ENCODE measurements at places on chromosomes 13 and 19.
A peak's percentile ranks its signal among the peaks of the same experiment; 100 is the strongest.

DNA sequence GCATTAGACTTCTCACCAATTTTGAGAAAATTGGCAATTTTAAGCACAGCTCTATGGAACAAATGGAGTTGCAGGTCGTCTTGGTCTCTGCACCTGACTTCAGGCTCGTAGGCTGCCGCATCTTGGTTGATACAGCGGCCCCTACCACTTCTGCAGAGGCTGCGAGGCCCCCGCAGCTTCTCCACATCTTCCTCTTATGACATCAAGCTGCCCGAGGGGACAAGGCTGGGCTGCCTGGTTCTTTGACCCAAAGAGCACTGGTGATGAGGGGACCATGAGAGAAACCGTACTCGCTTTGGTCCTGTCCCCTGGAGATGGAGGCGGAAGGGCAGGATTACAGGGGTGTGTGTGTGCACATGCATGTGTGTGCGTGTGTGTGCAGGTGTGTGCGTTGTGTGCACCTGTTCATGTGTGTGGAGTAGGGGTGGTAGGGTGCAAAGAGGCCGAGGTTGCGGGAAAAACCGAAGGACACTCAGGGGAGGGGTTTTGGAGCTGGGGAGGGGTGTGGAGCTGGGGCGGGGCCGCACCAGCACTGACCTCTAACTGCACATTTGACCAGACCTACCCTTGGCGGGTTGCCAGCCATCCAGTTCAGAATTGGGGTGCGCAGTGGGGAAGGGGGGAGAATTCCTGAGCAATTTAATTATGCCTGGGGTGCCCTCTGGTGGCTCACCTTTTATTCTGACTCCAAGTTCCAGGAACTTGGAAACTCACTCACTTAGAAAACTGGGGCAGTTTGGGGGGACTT, 65.1 kb upstream of the ARHGEF7 start:
- no peak for DNase-seq

DNA sequence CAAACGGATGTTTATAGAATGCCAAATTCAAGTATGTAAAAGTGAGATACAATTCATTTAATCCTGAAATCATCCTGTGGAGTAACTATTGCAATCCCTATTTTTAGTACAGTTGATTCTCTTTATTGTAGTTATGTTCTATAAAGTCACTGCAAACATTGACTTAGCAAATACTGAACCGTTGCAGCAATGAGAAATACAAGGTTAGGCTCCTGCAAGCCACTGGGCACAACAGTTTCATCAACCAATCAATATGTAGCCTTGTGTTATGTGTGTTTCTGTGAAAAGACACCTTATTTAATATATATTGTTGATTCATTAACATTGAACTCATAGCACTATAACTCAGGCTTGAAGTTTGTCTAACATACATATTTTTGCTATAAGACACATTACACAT, 174.4 kb downstream of the DCT start:
- no peak for DNase-seq

DNA sequence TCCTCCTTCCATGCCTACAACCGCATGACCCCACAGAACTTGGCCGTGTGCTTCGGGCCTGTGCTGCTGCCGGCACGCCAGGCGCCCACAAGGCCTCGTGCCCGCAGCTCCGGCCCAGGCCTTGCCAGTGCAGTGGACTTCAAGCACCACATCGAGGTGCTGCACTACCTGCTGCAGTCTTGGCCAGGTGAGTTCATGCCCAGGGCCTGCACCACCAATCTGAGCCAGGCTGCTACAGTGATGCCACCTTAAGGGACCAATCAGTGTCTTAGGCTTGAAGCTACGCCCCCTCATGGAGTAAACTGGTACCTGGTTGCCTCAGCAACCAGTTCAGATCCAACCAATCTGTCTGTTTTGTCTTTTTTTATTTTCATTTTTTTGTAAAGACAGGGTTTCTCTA, 5.2 kb downstream of the SYDE1 start:
- DNase-seq, result no peak

DNA sequence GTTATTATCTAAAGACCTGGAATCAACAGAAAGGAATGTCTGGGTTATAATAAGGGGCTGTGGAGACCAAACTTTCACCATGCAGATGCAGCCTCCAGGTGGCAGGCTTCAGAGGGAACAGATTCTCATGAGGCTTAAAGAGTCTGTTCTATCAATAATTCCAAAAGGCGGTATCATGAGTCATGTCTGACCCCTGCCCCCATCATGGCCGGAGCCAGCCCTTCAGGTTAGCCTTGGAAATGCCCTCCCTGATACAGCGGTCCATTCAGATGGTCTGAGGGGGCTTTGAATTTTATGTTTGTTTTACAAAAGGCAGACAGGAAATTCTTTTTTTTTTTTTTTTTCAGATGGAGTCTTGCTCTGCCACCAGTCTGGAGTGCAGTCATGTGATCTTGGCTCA, 21.7 kb upstream of the LAMP1 start:
- DNase-seq, result peak; percentile 43

DNA sequence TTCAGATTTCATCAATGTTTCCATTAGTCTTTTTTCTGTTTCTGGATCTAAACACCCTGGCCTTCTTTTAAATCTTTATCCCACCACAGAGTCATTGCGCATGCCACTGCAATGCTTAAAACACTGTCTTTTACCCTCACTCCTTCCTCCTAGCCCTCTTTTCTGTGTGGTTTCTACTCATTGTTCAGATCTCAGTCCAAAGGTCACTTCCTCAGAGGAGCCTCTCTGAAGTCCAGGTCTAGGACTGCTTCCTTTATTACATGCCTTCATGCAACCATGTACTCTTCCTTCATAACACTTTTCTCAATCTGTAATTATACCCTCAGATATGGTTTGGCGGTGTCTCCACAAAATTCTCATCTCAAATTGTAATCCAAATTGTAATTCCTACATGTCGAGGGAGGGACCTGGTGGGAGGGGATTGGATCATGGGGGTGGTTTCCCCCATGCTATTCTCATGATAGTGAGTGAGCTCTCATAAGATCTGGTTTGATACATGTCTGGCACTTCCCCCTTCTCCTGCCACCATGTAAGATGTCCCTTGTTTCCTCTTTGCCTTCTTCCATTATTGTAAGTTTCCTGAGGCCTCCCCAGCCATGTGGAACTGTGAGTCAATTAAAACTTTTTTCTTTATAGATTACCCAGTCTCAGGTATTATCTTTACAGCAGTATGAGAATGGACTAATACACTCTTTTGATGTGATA, 808.9 kb downstream of the DIAPH3 start:
- DNase-seq, result no peak

DNA sequence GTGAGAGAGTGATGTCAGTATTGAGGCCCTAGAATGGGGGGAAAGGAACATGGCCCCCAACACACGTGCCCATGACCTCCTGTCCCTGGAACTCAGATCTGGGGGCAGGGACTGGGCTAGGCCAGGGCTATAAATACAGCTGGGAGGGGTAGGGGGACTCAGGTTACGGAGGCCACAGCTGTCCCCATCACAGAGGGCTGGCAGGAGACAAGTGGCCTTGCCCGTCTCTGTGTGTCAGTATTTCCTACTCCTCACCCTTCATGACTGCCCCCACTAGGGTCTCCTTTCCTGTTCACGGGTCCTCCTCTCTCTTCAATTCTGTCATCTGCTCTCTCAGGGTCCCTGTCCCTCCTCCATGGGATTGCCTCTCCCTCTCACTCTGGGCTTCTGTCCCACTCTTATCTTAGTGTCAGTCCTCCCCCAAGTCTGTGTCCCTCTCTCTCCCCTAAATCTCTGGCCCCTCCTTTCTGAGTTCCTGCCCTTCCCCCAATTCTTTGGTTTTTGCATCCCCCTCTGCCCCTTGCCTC, 687 bp upstream of the HRC start:
- no peak for DNase-seq

DNA sequence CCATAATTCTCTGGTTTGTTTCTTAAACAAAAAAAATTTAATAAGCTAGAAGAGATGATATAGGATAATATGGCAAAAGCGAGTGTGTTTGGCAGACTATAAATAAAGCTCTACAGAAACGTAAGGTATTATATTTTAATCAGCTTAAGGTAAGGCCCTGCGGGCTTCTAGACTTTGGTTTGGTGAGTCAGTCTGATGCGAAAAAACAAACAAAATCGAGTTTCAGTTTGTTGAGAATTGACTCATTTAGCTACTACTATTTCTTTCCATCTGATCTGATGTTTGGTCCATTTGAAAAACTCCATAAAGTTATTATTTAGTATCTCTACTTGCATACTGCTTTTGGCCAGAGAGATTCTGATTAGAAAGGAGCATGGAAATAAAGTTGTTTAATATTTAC, 138.0 kb downstream of the MIPEP start:
- DNase-seq, result no peak

DNA sequence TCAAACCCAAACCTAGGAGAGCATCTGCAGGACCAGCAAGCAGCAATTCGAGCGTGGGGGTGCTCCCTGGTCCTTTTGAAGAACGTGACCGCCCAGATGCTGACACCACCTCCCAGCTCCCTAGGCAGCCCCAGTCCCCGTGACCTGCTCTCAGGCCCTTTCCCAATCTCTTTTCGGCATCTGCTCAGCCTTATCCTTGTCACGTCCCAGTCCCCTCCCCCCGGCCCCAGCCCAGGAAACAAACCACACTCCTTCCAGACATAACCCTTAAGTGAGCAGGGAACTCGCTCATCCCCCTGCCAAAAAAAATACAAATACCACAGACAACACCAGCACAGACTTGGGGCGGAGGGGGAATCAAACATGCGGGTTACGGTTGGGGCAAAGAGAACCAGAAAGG, 3.3 kb downstream of the MLLT1 start:
- no peak for DNase-seq

DNA sequence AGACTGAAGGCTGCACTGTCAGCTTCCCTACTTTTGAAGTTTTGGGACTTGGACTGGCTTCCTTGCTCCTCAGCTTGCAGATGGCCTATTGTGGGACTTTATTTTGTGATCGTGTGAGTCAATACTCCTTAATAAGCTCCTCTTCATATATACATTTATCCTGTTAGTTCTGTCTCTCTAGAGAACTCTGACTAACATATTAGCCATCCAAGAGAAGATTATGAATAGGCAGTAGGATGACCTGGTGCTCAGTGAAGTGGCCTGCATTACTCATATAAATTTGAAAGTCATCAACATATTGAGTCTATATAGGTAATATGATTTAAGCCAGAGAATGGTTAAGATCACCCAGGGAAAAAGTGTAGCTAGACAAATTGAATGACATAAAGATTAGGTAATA, 136.3 kb upstream of the UFM1 start:
- DNase-seq, result no peak

GRCh38 chr19:14770944-14771839, 7.2 kb downstream of the ADGRE2 start:
- no peak for DNase-seq

- DNase-seq, result peak; percentile 92
Measured at GRCh38 chr19:46704379-46705076, 12.4 kb downstream of the PRKD2 start.

GRCh38 chr13:48851707-48852106, 124.0 kb upstream of the FNDC3A start:
- DNase-seq, result no peak
